ENCODE measurements at places on chromosomes 2 and 18. TPM values are rescaled to one million over a fixed set of nuclear protein-coding genes. Genes with fewer than 3 reads are reported as not detected.
A peak's percentile ranks its signal among the peaks of the same experiment; 100 is the strongest.

The LAMA1 gene
- 1.4 TPM for total RNA-seq

The RAD51AP2 gene
- total RNA-seq = not detected

The CDH2 gene
- total RNA-seq = 6.2 TPM

The COA5 gene
- 48.2 TPM for total RNA-seq

The GLS gene
- total RNA-seq = 90.6 TPM

The DLGAP1 gene
- 2.6 TPM for total RNA-seq

DNA sequence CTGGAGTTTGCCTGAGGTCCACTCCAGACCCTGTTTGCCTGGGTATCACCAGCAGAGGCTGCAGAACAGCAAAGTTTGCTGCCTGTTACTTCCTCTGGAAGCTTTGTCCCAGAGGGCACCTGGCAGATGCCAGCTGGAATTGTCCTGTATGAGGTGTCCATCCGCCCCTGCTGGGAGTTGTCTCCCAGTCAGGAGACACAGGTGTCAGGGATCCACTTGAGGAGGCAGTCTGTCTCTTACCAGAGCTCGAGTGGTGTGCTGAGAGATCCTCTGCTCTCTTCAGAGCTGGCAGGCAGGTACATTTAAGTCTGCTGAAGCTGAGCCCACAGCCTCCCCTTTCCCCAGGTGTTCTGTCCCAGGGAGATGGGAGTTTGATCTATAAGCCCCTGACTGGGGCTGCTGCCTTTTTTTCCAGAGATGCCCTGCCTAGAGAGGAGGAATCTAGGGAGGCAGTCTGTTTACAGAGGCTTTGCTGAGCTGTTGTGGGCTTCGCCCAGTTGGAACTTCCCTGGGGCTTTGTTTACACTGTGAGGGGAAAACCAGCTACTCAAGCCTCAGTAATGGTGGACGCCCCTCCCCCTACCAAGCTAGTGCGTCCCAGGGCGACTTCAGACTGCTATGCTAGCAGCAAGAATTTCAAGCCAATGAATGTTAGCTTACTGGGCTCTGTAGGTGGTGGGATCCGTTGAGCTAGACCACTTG, 34.7 kb downstream of the TFPI start:
- no peak overlapping the region for H3K4me3 ChIP-seq
- DNase-seq = no peak
- H3K4me1 ChIP-seq = no peaks in the 10 kb centered on the region
- H3K36me3 ChIP-seq = no peaks in the 10 kb centered on the region

DNA sequence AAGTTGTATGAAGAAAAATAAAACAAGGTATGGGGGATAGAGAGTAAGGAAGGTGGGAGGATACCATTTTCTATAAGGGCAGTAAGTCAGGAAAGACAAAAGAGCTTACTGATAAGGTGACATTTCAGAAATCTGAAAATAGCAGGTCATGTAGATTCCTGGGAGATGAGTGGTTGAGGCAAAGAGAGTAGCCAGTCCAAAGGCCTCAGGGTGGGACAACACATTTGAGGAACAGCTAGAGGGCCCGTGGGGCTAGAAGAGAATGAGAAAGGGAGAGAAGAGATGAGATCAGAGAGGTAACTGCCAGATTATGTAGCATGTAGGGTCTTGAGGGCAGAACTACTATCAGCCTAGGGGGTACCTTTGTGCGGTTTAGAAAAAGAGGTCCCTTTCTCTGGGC, 2.9 kb downstream of the CLHC1 start:
- H3K4me3 ChIP-seq = no peak overlapping the region
- H3K4me1 ChIP-seq = peaks cover 20% of the 10 kb centered on the region
- no peak overlapping the region for H3K27ac ChIP-seq
- peaks cover 4% of the 10 kb centered on the region for H3K36me3 ChIP-seq
- no peaks in the 10 kb centered on the region for H3K27me3 ChIP-seq
- no peak for DNase-seq

DNA sequence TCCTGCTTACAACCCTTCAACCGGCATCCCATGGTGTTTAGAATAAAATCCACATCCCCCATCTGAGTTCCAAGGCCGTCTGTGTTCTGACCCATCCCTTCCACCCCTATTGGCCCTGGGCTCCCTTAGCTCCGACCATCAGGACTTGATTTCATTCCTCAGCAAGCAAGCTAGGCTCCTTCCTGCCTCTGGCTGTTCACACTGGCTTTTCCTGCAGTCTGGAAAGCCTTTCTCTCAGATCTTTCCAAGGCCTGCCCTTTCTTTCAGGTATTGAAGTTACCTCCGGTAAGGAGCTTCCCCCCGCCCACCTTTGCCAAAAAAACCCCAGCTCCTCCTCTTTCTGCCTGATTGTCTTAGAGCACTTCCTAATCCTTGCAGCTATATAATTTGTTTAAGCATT, 86.8 kb downstream of the CLIP4 start:
- no peaks in the 10 kb centered on the region for H3K4me1 ChIP-seq
- H3K36me3 ChIP-seq = no peaks in the 10 kb centered on the region
- no peaks in the 10 kb centered on the region for H3K27me3 ChIP-seq
- H3K27ac ChIP-seq = no peak overlapping the region

GRCh38 chr2:171547256-171547655, 25.0 kb downstream of the CYBRD1 start:
- no peaks in the 10 kb centered on the region for H3K27me3 ChIP-seq
- no peak overlapping the region for H3K27ac ChIP-seq
- no peaks in the 10 kb centered on the region for H3K4me1 ChIP-seq
- H3K36me3 ChIP-seq = peaks cover 9% of the 10 kb centered on the region
- no peak for DNase-seq

GRCh38 chr18:10168477-10168876, 254.7 kb downstream of the VAPA start:
- H3K4me1 ChIP-seq = peaks cover 9% of the 10 kb centered on the region
- H3K27ac ChIP-seq = no peak overlapping the region
- DNase-seq = no peak

DNA sequence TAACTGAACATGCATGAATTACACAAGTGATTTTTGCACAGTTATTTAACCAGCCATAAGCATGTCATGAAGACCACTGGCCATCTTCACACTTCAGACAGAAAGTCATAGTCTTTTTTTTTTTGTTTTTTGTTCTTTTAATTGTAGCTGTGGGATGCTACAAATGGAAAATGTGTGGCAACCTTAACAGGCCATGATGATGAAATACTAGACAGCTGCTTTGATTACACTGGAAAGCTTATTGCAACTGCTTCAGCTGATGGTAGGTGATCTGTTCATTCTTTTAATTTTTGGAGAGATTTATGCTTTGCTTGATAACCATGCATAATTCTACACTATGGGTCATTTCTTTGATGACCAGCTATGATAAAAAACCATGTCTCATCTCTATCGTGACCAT, 35.6 kb downstream of the DAW1 start:
- no peaks in the 10 kb centered on the region for H3K4me1 ChIP-seq
- no peak overlapping the region for H3K27ac ChIP-seq
- no peak for DNase-seq
- H3K27me3 ChIP-seq = no peaks in the 10 kb centered on the region
- no peaks in the 10 kb centered on the region for H3K36me3 ChIP-seq

DNA sequence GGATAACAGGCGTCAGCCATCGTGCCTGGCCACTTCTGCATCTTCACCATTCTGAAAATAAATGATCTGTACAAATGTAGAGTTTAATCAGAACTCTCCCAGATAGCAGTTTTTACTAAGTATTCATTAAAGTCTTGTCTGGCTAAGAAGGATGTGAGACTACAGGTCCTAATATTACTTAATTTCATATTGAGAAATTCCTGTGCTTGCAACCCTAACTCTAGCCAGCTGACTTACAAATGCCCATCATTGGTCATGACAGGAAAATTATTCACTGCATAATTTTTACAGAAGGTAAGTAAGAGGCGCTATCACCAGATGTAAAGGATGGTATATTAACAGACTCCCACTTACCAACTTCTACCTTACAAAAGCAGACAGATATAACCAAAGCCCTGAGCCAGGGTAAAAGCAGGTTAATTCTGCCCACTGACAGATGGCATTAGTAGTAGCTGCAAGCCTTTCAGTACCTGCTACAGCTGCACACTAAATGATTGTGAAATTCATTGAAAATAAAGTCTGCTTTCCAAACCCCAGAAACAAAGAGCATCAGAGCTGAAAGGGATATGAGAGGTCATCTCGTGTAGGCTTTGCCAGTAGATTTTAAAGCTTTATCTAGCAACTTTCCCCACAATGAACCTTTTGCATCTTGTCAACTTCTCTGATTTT, 271.3 kb upstream of the STON1 start:
- no peak overlapping the region for H3K4me3 ChIP-seq
- H3K4me1 ChIP-seq = no peaks in the 10 kb centered on the region
- DNase-seq = no peak

DNA sequence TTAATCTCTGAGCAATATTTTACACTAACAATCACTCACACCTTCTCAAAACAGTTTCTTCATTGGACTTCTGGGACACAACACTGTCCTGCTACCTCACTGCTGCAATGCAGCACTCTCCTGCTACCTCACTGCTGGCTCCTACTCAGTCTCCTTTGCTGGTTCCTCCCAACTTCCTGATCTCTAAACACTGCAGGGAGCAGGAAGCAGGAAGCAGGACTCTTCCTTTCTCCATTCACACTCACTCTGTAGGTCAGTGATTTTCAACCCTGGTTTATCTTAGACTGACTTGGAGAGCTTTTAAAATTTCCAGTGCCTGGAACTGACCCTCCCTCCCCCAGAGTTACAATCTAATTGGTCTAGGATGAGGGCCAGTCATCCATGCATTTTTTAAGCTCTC, 243.4 kb upstream of the RBBP8 start:
- no peaks in the 10 kb centered on the region for H3K27me3 ChIP-seq
- no peak overlapping the region for H3K4me3 ChIP-seq
- H3K27ac ChIP-seq = no peak overlapping the region
- H3K36me3 ChIP-seq = no peaks in the 10 kb centered on the region
- DNase-seq = no peak
- no peaks in the 10 kb centered on the region for H3K4me1 ChIP-seq

GRCh38 chr18:33711514-33711913, 133.5 kb downstream of the ASXL3 start:
- H3K27me3 ChIP-seq = no peaks in the 10 kb centered on the region
- no peak overlapping the region for H3K4me3 ChIP-seq
- H3K27ac ChIP-seq = no peak overlapping the region
- no peak for DNase-seq

DNA sequence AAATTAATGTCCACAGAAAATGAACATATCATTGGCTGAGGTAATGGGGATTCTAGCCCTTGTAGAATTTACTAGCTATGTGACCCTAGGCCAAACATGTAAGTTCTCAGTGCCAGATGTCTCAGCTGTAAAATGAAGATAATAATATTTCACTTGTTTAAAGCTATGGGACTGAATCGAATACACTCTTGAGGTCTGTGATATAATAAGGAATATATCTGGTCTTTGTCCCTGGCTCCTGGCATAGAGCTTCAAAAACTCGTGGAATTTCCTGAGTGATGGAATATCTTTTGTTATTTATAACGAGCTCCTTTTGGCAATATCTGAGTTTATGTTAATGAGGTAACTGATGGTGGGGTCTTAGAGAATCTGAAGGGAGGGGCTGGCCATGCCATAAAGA, 201.4 kb upstream of the CYP26B1 start:
- H3K4me1 ChIP-seq = peaks cover 5% of the 10 kb centered on the region
- no peak overlapping the region for H3K4me3 ChIP-seq
- H3K27me3 ChIP-seq = no peaks in the 10 kb centered on the region
- H3K27ac ChIP-seq = no peak overlapping the region
- DNase-seq = no peak

DNA sequence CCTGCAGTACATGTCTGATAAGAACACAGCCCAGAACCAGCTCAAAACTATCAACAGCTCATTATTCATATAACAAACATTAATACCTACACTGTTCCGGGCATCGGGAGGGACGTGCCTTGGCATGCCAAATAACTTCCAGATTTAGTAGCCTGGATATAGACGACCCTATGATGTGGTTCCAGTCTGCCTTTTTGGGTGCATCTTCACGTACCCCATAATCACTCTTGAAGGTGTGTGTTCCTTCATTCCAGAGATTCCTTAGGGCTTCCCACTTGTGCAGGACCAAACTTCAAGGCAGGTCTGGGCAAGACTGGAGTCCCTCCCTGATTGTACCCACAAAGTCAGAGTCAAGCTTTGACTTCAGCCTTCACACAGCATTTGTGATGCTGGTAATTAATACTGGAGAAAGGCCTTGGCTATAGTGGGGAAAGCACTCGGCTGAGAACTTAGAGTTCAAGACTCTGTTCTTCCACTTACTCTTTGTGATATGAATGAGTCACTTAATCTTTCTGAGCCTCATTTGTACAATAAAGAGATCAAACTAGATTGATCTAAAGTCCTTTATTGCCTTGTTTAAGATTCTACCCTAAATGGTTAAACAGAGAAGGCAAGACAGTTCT, 27.7 kb upstream of the SPATS2L start:
- H3K4me3 ChIP-seq = no peak overlapping the region
- no peaks in the 10 kb centered on the region for H3K4me1 ChIP-seq
- no peak for DNase-seq
- H3K27ac ChIP-seq = no peak overlapping the region

- no peak overlapping the region for H3K4me3 ChIP-seq
- DNase-seq = no peak
- H3K27ac ChIP-seq = peak overlapping the region; percentile 16
- no peaks in the 10 kb centered on the region for H3K36me3 ChIP-seq
These were observed 19.0 kb downstream of the CRACDL start for GRCh38 chr2:98917031-98917471.

Data from sigmoid colon (tissue), 7 donors.